ENCODE measurements at places on chromosomes 2 and 18.

GRCh38 chr2:7375901-7376300, 458.7 kb downstream of the RNF144A start:
- peak; percentile 22 for DNase-seq

DNA sequence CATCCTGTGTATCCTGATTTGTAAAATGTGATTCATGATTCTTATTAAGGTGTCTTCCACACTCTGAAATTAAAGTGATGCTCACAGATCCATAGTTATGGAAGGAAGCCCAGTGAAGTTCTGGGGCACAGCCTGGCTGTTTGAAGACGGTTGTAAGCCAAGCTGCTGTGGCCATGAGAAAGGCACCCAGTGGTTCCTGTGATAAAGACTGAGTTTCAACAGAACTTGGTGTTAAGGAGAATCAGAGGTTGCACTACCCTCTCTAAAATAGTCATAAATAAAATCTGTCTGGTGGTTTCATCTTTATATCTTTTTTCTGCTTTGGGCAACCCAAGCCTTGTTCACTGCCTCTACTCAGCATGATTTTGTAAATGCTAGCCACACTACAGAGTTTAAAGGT, 32.2 kb upstream of the SPOPL start:
- DNase-seq, result no peak

DNA sequence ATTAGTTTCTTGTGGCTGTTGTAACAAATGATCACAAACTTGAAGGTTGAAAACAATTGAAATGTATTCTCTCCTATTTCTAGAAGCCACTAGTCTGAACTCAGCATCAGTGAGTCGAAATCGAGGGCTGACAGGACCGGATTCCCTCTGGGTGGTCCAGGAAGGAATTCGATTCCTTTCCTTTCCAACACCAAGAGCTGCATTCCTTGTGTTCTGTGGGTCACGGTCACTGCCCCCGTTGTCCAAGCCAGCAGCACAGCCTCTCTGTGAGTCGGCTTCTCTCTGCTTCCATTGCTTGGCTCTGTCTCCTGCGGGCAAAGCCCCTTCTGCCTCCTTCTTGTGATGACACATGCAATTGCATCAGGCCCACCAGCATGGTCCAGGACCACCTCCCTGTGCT, 67.3 kb downstream of the SMIM21 start:
- DNase-seq, result no peak

- no peak for DNase-seq
Observed at GRCh38 chr2:186068139-186068801, 329.7 kb downstream of the FSIP2 start.

DNA sequence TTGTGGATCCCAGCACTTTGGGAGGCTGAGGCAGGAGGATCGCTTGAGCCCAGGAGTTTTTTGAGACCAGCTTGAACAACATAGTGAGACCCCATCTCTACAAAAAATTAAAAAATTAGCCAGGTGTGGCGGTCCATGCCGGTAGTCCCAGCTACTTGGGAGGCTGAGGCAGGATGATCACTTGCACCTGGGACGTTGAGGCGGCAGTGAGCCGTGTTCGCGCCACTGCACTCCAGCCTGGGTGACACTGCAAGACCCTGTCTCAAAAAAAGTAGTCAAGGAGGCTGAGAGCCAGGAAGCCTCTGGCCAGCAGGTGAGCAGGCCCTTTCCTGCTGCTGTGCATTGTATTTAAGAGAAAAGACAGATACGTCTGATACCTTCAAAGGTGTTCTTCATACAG, 11.1 kb upstream of the PROC start:
- DNase-seq, result no peak

DNA sequence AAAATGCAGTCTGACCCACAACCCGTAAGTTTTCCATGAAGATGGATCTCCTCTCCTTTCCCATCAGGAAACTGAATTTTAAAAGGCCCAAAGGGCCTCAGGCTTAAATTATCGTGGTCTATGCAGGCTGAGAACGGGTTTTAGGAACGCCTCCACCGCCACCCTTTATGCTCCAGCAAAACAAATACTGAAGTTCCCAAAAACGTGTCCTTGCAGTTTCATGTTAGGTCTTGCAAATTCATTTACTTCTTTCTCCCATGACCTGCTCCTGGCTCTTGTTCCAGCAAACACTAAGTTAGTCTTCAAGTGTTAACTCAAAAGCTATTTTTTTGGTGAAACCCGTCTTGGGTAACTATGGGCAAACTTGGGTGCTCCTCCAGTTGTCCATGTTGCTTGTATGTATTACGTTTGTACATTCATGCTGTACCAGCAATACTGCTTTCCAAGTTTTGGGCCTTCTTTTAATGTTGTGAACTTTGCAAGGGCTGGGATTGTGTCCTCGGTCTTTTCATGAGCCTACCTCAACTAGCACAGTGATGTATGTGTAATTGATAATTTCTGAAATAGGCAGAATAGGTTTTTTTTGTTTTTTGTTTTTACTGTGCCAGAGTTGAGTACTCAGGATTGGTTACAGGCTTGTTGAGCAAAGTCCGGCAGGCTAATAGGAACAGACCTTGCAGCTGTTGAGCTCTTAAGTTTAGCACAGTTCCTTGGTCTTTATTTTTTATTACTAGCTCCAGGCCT, 1.8 kb upstream of the RNF149 start:
- DNase-seq, result no peak

- no peak for DNase-seq
Observed at GRCh38 chr2:99698896-99699295, 209.1 kb upstream of the REV1 start.

- no peak for DNase-seq
Observed at GRCh38 chr18:7336623-7337022, 105.7 kb downstream of the LRRC30 start.

DNA sequence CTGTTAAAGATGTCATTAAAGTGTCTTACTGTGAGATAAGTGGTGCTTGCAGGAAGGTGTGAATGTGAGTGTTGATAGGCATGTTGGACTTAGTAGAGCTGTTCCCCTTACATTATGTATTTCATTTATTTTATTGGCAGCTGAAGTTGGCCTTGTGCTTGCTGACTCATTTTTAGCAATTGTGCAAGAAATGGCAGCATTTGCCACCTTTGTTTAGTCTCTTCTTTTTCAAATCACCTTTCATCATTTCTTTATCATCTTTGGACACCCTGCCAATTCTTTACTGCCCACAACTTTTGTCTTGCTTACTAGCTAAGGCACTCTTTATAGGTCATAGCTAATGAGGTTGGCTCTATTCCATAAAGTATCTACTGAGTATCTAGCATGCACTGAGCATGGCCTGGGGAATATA, 130.3 kb upstream of the LYPD6 start:
- DNase-seq, result no peak

GRCh38 chr2:201349601-201350000, 7.5 kb downstream of the FLACC1 start:
- no peak for DNase-seq

DNA sequence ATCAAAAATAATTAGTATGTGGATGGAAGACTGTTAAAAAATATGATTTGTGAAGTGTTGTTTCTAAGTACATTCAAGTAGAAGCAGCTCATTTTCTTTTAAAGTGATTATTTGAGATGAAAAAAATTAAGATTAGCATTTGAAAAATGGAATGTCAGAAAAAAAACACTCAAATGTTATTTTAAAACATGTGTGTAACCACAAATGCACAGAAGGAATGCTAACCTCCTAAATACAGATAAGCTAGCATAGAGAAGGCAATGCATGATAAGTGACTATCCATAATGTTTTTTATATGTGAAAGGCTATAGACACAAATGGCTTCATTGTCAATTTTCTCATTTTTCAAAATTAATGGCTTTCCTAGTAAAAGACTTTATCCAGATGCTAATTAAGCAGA, 198.9 kb downstream of the NYAP2 start:
- no peak for DNase-seq

- DNase-seq, result no peak
Observed at GRCh38 chr2:59196491-59196890, 955.4 kb upstream of the FANCL start.

DNA sequence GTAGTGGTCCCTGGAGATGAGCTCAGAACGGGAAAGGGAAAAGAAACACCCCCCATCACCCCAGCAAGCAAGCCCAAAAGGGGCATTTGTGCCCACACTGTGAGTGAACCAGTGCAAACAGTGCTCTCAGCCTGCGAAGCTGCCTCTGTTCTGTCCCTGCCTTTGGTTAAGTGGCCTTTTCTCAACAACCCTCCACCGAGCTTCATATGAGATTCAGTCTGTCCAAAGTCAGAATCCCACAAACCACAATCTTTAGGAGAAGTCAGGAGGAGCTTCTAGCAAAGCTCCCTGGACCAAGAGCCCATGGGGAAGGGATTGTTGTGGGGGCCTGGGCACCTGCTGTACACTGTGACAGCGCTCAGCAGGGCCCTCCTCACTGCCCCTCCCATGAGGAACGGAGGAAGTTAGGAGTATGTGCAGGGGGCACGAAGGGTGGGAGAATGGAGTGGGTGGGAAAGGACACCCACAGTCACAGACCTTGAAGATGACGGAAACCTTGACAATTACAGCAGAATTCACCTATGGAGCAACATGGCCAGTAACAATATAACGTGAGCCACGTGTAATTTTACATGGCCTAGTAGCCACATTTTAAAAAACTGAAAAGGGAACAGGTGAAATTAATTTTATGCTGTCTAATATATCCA, 119.5 kb downstream of the SMAD7 start:
- DNase-seq, result no peak

GRCh38 chr2:235669983-235670962, 176.4 kb downstream of the AGAP1 start:
- no peak for DNase-seq

DNA sequence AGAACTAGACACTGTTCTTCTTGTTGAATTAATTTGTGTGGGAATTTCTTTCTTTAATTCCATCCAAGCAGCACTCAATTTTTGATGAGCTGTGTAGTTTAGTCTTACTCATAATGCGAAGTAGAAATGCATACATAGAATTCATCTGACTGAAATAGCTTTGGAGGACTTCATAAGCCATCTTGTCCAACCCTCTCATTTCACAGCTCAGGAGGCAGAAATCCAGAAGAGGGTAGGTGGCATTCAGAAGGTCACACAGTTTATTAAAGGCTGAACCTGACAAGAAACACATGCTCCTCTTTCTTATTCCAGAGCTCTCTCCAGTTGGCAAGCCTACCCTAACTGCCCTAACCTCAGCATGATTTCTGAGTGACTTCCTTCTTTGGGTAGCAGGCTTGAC, 169.2 kb upstream of the NOSTRIN start:
- DNase-seq, result no peak

DNA sequence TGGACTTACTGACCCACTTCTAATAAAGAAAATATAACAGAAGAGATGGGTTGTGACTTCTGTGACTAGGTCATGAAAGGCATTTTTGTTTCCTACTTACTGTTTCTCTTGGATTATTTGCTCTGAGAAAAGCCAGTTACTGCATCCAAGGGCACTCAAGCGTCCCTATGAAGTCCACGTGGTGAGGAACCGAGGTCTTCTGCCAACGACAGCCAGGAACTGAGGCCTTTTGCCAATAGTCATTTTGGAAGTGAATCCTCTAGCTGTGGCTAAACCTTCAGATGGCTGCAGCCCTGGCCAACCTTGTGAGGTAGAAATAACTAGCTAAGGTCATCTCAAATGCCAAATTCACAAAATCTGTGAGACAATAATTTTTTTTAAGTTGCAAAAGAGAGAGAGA, 449.8 kb upstream of the RGPD4 start:
- DNase-seq, result no peak

DNA sequence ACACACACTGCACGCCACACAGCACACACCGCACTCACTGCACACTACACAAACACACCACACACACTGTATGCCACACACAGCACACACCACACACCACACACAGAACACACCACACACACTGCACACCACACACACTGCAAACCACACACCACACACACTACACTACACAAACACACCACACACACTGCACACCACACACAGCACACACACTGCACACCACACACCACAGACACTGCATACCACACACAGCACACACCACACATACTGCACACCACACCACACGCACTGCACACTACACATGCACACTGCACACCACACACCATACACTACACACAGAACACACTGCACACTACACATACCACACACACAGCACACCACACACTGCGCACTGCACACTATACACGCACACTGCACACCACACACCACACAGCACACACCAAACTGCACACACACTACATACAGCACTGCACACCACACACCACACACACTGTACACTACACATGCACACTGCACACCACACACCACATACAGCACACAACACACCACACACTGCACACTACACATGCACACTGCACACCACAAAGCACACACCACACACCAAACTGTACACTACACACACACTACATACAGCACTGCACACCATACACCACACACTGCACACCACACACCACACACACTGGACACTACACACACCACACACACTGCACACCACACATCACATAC, 59.6 kb downstream of the ASB1 start:
- DNase-seq, result no peak

GRCh38 chr2:15195813-15196212, 365.3 kb downstream of the NBAS start:
- no peak for DNase-seq

DNA sequence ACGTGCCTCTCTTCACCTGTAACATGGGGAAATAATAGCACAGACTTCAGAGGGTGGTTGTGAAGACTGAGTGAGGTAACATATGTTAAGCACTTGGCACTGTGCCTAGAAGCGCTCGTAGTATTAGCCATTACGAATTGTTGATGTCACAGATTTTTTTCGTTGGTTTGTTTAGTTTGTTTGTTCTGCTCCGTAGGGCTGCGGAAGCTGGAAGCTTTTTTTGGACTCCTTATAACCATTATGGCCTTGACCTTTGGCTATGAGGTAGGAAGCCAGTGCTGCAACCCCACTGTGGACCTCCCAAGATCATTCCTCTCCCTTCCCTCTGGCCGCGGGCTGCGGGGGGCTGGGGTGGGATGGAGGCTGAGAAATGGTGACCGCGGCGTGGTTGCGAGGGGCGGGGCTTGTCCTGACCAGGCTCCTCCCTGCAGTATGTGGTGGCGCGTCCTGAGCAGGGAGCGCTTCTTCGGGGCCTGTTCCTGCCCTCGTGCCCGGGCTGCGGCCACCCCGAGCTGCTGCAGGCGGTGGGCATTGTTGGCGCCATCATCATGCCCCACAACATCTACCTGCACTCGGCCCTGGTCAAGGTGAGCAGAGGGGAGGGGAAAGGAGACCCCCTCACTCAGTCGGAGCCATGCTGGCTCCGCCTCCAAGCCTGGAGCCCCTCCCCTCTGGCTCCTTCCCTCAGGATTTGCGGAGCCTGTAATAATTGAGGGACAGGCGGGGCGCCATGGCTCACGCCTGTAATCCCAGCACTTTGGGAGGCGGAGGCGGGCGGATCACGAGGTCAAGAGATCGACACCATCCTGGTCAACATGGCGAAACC, 5.5 kb downstream of the SLC11A1 start:
- peak; percentile 89 for DNase-seq

DNA sequence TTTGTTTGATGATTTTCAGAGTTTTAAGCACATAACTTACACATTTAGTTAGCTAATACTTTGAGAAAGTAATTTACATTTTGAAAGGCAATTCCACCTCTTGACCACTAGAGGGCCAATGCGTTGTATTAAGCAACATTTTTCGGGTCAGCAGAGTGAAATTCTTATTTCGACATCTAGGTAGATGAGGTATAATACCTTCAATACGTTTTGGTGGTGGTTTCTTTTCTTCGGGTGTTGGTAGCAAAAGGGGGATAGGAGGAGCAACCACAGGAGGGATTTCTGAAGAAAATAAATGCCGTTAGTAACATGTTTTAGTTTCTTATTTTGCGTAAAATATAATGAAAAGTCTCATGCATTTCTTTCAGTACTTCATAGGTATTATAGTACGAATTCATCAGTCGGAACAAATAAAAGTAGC, 106.3 kb downstream of the TTN start:
- no peak for DNase-seq
